ENCODE measurements at places on chromosomes 4 and X. TPM values are rescaled to one million over a fixed set of nuclear protein-coding genes. Genes with fewer than 3 reads are reported as not detected.

- H3K4me1 ChIP-seq = no peaks in the 10 kb centered on the region
- no peak overlapping the region for H3K4me3 ChIP-seq
- H3K36me3 ChIP-seq = no peaks in the 10 kb centered on the region
- no peak for DNase-seq
- no peaks in the 10 kb centered on the region for H3K27me3 ChIP-seq
Observed at GRCh38 chr4:184335520-184335919, 117.8 kb upstream of the ENPP6 start.

The ADH1C gene
- total RNA-seq = 240 TPM

The SERTM2 gene
- total RNA-seq = 0.05 TPM

- no peak overlapping the region for H3K27ac ChIP-seq
- H3K36me3 ChIP-seq = no peaks in the 10 kb centered on the region
- no peaks in the 10 kb centered on the region for H3K4me1 ChIP-seq
- no peak for DNase-seq
- no peaks in the 10 kb centered on the region for H3K27me3 ChIP-seq
Observed at GRCh38 chrX:85591536-85591935, 212.1 kb upstream of the POF1B start.

The TMEM156 gene
- total RNA-seq = not detected

DNA sequence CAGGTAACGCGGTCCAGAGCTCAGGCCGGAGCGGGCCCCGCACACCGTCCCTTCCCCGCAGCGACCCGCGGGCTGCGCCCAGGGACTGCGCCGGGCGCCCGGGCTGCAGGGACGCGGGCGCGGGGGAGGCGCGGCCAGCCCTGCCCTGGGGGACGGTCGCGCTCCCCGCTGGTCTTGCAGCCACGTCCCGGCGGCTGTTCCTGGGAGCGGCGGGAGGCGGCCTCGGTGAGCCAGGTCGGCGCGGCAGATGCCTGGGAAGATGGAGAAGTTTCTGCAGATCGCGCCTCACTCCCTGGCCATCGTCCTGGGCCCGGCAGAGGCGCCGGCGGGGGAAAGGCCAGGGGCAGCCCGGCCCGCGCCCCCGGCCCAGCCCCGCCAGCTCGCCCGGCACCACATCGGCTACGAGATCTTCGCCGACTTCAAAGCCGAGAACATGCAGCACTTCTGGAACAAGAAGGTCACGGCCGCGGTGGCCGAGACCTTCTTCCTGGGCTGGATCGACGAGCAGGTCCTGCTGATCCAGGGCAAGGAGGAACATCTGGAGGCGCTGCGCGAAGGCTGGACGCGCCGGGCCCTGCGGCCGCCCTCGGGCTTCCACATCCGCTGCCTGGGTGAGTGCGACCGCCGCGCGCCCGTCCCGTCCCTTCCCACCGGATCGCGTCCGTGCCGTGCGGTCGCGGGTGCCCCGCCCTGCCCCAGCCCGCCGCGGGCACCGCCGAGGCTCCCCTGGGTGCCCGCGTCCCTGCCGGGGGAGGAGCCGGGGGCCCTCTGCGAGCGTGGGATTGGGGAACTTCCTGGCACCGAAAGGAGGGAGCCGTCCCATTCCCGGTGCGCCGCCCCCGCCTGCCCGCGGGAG is 107.4 kb upstream of the STOX2 start:
- peak; percentile 28 for DNase-seq
- peaks cover 27% of the 10 kb centered on the region for H3K27me3 ChIP-seq
- H3K36me3 ChIP-seq = no peaks in the 10 kb centered on the region
- H3K4me1 ChIP-seq = no peaks in the 10 kb centered on the region

GRCh38 chr4:124212815-124213630 is 499.5 kb downstream of the ANKRD50 start:
- H3K4me1 ChIP-seq = no peaks in the 10 kb centered on the region
- no peak overlapping the region for H3K4me3 ChIP-seq
- H3K27me3 ChIP-seq = no peaks in the 10 kb centered on the region
- H3K36me3 ChIP-seq = no peaks in the 10 kb centered on the region

- H3K27ac ChIP-seq = no peak overlapping the region
- H3K4me1 ChIP-seq = no peaks in the 10 kb centered on the region
- no peaks in the 10 kb centered on the region for H3K27me3 ChIP-seq
- no peaks in the 10 kb centered on the region for H3K36me3 ChIP-seq
- H3K4me3 ChIP-seq = no peak overlapping the region
Observed at GRCh38 chrX:40467454-40467853, 113.3 kb upstream of the ATP6AP2 start.

- H3K4me1 ChIP-seq = no peaks in the 10 kb centered on the region
- DNase-seq = no peak
- H3K27ac ChIP-seq = no peak overlapping the region
Observed at GRCh38 chrX:45077748-45078424, 122.8 kb downstream of the DIPK2B start.

DNA sequence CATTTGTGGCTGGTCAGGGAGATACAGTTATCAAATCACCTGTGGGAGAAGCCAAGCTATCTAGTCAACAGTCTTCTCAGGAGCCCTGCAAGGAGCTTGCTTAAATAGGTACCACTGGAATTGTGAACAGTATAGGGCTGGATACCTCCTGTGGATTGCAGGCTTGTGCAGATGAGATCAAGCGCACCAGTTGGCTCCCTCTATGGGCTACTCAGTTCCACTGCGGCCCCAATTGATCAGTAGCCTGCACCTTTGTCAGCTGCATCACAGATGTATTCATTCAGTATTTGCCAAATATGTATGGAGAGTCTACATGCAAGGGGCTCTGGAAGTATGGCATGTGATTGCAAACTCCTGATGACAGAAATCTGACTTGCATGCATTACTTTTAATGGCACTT is 28.6 kb downstream of the TEX13A start:
- DNase-seq = no peak
- no peak overlapping the region for H3K27ac ChIP-seq
- H3K4me3 ChIP-seq = no peak overlapping the region
- H3K36me3 ChIP-seq = no peaks in the 10 kb centered on the region

DNA sequence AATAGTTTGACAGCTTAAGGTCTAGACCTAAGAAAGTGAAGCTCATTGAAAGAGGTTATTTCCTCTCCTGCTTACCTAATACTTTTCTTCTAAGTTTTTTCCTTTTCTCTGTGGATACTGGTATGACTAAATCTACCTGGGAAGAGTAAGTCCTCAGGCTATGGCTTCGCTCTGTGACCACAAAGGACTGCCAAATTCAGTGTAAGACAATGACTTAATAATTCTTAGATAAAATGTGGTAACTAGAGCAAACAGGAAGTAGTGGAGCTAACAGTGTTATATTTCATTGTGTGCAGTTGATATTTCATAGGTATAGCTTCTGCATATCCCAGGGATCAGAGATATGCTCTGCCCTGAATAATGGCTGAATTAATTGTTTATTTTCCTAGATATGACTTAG is 418.9 kb downstream of the CCSER1 start:
- DNase-seq = no peak
- no peak overlapping the region for H3K4me3 ChIP-seq
- no peaks in the 10 kb centered on the region for H3K36me3 ChIP-seq
- no peaks in the 10 kb centered on the region for H3K4me1 ChIP-seq

DNA sequence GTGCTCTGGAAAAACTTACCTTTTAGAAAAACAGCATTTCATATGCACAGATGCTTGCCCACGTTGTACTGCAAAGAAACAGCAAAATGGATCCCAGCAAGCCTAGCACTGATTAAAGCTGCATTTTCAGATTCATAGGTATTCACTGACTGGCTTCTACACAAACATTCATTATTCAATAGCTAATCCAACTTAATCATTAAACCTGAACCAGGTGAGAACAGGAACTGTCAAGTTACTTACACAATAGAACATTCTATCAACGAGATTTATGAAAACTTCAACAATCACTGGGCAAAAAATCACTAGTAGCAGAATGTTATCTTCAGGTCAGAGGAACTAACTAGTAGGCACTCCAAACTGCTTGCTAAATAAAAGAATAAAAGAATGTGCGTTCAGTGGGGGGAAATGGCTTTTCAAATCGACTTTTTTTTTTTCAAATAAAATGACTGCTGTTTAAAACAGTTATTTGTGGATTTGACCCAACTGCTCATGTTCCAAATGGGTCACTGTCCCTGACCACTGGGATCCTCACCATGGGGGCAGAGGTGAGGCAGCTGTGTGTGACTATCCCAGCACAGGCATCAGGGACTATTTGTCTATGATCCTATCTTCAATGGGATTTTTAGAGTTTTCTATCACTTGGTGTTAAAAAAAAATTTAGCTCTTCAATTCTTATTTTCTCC is 42.3 kb downstream of the STX18 start:
- H3K27me3 ChIP-seq = no peaks in the 10 kb centered on the region
- H3K36me3 ChIP-seq = no peaks in the 10 kb centered on the region
- no peak for DNase-seq
- no peak overlapping the region for H3K4me3 ChIP-seq

- H3K4me1 ChIP-seq = no peaks in the 10 kb centered on the region
- H3K27me3 ChIP-seq = no peaks in the 10 kb centered on the region
Observed at GRCh38 chrX:7771788-7772438, 71.1 kb upstream of the VCX start.

DNA sequence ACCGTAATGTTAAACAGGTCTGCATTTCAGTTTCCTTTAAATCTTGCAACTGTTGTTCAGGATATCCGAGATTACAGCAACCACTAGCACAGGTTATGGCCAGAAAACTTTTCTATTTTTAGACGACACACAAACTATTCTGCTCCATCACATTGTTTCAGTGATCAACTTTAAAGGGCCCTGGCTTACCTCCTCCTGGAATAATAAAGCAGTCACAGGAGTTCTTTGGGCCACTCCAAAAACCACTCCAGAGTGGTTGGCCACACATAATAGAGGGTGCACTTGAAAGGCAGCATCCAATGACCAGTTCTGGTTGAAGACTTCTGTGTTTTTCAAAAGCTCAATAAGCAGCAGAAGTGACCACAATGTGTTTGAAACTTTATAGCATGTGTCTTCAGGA is 118.9 kb downstream of the RAB28 start:
- no peaks in the 10 kb centered on the region for H3K27me3 ChIP-seq
- no peaks in the 10 kb centered on the region for H3K36me3 ChIP-seq

DNA sequence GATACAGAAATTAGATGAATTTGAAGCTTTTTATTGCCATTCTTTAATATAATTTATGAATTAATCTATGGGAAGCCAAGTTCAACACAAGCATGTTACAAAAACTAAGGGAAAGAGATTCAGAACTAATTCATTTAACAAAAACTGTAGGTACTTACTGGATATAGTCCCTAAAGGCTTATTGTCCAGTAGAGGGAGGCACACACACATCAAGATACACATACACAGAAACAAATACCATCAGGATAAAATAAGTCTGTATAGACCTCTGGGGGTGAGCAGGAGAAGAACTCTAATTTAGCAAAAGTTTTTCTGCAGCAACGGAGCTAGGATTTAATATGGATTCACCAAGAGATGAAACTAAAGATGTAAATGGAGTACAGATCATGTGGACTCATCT is 83.0 kb upstream of the IL13RA1 start:
- no peaks in the 10 kb centered on the region for H3K36me3 ChIP-seq
- H3K4me1 ChIP-seq = no peaks in the 10 kb centered on the region
- no peak overlapping the region for H3K4me3 ChIP-seq
- H3K27ac ChIP-seq = no peak overlapping the region
- no peak for DNase-seq
- no peaks in the 10 kb centered on the region for H3K27me3 ChIP-seq

DNA sequence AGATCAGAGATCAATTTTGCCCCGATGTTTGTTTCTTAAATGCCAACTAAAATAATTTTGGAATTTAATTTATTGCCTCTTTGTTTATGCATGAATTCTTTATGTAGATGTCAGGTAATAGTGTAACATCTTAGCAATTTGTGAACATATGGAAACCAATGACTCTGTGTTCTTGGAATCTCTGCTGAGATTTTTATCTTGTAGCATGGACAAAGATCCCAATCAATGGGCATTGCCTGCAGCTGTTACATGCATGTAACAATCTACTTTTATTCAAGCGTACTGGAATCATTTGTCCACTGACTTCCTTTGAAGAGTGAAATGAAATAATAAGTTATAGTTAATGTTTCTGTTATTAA is 61.6 kb upstream of the ARSJ start:
- no peak for DNase-seq
- no peak overlapping the region for H3K4me3 ChIP-seq

The NAAA gene
- total RNA-seq = 141 TPM

Data from colonic mucosa (tissue), 4 donors.